Activated CD4-positive, alpha-beta T cell treated with anti-CD3 and anti-CD28 coated beads, Interleukin-2, amount 50 U/mL, for 48 hours (primary cell): ENCODE measurements at places on chromosomes 12 and 14.

GRCh38 chr12:26080911-26081310 is 43.9 kb downstream of the BHLHE41 start:
- no peak for DNase-seq

DNA sequence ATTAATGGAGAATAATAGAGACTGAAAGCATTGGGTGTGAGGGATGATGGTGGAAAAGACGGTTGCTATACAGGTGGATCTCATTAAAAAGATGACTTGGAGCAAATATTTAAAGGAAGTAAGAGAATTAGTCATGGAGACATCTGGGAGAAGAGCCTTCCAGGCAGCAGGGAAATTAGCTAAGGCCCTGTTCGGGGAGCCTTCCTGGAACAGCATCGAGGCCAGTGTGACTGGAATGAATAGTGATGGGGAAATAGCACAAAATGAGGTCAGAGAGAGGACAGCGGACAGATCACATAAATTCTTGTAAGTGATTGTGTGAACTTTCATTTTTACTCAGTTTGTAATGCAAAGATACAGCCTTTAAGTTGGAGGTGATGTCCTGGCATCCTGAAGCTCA is 842.3 kb downstream of the SLC6A15 start:
- no peak for DNase-seq

- DNase-seq = no peak
These were observed 239.4 kb upstream of the PDE3A start for GRCh38 chr12:20128928-20129327.

DNA sequence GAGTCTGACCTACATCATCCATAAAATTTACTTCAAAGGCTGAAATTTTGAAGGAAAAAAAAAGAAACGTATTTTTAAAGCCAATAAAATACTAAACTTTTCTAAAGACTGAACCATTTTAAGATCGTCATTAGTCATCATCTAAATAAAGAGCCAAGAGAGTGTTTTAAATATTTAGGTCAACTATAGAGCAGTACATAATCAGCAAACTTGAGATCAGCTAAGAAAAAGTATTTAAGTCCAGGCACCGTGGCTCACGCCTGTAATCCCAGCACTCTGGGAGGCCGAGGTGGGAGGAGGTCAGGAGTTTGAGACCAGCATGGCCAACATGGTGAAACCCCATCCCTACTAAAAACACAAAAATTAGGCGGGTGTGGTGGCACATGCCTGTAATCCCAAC is 35.5 kb downstream of the HECTD1 start:
- DNase-seq = no peak

DNA sequence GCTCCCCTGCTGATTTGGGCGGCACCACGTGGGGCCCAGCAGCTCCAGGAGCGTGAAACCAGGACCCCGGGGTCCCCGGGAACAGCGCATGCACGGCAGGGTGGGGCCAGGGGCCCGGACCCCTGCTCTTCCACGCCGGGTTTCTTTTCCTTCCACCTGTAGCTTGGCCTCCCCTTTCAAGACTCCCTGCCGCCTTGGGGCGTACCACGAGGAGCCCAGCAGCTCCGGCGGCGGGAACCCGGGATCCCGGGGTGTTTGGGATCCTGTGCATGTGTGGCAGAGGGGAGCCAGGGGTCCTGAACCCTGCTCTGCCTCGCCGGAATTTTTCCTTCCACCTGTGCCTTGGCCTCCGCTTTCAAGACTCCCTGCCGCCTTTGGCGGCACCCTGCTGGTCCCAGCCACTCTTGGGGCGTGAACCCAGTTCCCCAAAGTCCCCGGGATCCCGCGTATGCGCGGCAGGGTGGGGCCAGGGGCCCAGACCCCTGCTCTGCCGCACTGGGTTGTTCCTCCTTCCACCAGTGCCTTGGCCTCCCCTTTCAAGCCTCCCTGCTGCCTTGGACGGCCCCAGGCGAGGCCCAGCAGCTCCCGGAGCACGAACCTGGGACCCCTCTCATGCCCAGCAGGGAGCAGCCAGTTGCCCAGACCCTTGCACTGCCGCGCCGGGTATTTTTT is 322.7 kb downstream of the ALG10 start:
- no peak for DNase-seq

GRCh38 chr14:52596320-52596719 is 43.7 kb downstream of the GPR137C start:
- no peak for DNase-seq

- no peak for DNase-seq
These were observed 69.2 kb upstream of the MED13L start for GRCh38 chr12:116346741-116347140.

- no peak for DNase-seq
These were observed 10.6 kb upstream of the PLEKHD1 start for GRCh38 chr14:69473946-69474345.

GRCh38 chr14:75831952-75832351 is 149.8 kb downstream of the TGFB3 start:
- DNase-seq = no peak

- no peak for DNase-seq
These were observed 125.3 kb downstream of the WIF1 start for GRCh38 chr12:64995816-64996215.

DNA sequence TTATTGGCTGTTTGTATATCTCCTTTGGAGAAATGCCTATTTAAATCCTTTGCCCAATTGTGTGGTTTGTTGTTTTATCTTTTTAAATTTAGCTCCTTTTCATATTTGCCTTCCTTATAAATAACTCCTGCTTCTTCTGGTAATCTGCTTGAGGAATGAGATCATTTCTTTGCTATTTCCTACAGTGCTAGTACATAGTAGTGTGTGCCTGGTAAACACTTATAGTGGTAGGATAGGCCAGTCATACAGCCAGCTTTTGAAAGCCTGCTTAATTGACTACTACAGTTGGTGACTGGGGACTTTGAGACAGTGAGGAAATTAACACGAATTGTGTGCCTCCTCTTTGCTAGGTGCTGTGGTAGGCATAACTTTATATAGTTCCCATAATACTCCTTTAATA is 68.7 kb downstream of the BORCS5 start:
- no peak for DNase-seq
